ENCODE measurements at places on chromosomes 11 and 22.

GRCh38 chr11:110185599-110185998 is 92.4 kb downstream of the ZC3H12C start:
- no peak for DNase-seq

GRCh38 chr22:30301995-30302809 is 12.9 kb upstream of the CASTOR1 start:
- DNase-seq, result peak; percentile 74

GRCh38 chr11:117444711-117445658 is 117.3 kb downstream of the CEP164 start:
- no peak for DNase-seq

DNA sequence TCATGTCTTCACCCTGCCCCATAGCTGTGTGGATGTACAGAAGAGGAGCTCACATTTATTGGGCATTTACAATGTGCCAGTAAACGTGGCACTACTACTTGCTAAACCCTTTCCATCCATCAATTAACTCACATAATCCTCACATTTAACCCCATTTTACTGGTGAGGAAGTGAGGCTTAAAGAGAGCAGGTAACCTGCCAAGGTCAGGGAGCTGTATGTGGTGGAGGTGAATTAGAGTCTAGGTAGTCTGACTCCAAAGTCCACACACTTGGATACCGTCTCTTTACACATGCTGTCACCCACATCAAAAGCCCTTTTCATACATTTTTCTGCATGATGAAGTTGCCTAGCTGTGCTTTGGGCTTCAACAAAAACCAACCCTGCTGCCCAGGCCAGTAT is 10.8 kb downstream of the PLEKHA7 start:
- no peak for DNase-seq

- no peak for DNase-seq
Measured at GRCh38 chr11:129247135-129247534, 55.0 kb upstream of the ARHGAP32 start.

DNA sequence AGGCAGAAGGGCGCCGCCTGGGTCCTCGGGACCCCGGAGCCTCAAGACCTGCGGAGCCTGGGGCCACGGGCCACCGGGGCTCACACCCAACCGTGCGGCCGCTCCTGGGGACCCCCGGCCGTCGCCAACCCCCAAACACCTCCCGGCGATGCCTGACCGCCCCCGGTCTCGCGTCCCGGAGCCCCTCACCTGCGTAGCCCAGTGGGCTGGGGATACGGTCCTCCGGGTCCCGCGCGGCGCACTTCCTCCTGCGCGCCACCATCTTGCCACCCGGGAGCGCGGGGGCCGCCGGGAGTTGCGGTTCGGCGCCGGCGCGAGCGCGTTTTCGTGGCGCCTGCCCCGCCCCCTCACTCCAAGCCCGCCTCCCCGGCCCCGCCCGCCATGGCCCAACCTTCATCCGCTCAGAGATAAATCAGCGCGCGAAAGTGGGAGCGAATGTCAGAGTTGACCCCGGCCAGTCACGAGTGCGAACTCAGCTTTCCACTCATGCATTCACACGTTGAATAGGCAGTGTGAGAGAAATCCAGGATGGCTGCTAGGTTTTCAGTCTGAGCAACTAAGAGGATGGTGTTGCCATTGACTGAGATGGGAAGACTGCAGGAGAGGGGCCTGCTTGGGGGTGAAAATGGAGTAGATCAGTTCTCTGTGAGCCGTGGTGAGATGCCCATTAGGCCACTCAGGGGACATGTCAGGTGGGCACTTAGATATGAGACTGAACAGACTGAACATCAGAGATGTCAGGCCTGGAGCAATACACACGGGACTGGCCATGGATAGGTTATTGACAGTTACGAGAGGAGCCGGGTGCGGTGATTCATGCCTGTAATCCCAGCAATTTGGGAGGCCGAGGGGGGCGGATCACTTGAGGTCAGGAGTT is at the start of gene RRP7A:
TSS of gene RRP7A (minus strand) at position 272 of the 877 bp plus-strand sequence. CDS start at position 262, 10 bp downstream.
- DNase-seq, result peak; percentile 86

DNA sequence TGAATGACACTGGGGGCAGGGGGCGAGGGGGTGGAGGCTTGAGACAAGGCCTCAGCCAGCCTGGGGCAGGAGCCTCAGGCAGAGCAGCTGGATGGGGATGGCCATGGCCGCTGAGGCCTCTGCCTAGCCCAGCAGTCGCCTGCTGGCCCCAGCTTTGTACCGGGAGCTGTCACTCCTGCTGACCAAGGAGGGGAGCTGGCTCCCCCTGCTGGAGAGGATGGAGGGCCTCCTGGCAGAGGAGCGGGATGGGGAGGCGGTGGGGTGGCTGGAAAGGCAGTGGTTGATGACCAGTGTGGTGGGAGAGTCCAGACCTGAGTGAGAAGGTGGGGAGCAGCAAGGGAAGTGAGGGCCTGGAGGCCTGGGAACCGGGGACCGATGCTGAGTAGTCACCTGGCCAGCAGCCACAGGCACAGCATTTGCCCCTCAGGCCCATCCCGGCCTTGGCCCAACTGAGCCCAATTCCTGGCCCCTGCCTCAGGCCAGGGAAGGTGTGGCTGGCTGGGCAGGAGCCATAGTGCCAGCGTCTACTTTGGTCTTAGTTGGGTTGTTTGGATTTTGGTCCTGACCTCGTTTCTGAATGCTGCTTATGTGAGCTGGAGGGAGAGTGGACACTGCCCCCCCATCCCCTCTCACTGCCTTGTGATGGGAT is 6.0 kb upstream of the SUSD2 start:
- peak; percentile 77 for DNase-seq

- DNase-seq, result no peak
Measured at GRCh38 chr11:46597609-46598219, 3.9 kb upstream of the AMBRA1 start.

DNA sequence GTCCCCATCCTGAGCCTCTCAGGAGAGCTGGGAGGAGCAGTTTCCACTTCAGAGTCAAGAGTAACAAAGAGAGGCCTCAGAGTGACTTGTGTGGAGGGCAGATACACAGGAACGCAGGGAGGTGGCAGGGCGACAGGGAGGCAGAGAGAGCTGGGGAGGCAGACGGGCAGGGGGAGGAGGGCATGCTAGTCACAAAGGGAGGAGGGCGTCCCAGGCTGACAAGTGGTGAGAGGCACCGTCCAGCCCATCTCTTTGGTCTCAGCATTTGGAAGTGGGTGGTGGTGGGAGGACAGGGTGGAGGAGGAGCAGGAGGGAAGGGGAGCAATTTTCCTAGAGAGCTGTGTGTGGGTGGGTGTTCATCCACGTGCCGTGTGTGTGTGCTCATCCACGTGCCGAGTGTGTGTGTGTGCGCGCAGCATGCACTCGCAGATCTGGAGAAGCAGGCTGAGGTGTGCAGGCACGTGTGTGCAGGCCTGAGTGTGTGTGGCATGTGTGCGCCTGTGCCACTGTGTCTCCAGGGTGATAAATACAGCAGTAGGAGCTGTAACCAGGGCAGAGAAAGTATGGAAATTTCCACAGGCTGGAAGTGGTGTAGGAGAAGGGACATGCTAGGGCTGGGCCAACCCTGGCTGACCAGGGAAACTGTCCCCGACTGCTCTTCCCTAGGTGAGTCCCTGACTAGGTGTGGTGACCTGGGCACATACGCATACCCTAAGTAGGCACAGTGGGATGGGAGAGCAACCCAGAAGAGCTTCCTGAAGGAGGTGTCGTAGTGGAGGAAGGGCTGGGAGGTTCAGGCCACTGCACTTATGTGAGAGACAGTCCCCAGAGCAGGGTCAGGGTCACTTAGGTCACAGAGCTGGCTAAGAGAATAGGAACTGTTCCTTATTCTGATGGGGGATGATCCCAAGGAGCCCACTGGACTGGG is 7.3 kb upstream of the PDE2A start:
- no peak for DNase-seq

DNA sequence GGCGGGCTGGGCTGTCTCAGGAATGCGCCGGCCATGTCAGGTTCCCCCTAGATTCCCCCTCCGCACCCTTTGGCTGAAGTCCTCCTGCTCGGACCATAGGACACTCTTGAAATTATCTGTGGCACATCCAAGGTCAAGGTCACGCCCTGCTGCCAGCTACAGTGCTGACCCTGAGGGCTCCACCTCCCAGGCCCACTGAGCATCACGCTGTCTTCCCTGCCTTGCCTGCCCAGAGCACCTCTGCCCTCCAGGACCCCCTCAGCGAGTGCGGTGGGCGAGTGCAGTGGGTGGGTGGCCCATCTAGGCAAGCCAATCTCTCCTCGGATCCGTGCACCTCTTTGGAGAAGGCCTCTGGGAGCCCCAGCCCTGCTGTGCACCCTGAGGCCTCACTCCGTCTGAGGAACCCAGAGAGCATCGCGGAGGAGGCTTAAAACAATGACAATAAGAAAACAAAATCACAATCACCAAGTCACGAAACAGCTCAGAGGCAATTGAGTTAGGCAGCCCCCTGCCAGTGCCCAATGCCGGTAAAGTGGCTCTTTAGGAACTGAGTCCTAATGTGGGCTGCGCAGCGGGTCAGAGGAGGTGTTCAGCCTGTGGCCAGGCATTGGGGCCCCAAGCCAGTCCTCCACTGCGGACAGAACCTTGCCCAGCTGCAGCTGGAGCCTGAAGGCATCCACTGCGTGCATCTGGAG is 26.5 kb upstream of the CCDC188 start:
- DNase-seq, result no peak

All from colonic mucosa (tissue), 4 donors.